CD4-positive, CD25-positive, alpha-beta regulatory T cell (primary cell): ENCODE measurements at places on chromosomes 5 and 9.

DNA sequence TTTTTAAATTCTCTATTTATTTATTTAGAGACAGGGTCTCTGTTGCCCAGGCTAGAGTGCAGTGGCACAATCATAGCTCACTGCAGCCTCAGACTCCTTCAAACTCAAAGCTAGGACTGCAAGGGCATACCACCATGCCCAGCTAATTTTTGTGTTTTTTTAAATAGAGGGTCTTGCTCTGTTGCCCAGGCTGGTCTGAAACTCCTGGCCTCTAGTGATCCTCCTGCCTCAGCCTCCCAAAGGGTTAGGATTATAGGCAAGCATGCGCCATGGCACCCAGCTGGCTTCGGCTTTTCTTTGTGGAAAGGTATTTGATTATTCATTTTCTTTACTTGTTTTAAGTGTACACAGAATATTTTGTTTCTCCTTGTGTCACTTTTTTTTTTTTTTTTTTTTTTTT, 5.2 kb downstream of the ZNF346 start:
- no peak for DNase-seq

- DNase-seq = no peak
These were observed 68.8 kb downstream of the ELL2 start for GRCh38 chr5:95892784-95893354.

GRCh38 chr5:54049963-54050362, 260.4 kb downstream of the ARL15 start:
- DNase-seq = no peak

- DNase-seq = no peak
These were observed 184.2 kb downstream of the NSG2 start for GRCh38 chr5:174229514-174230370.

DNA sequence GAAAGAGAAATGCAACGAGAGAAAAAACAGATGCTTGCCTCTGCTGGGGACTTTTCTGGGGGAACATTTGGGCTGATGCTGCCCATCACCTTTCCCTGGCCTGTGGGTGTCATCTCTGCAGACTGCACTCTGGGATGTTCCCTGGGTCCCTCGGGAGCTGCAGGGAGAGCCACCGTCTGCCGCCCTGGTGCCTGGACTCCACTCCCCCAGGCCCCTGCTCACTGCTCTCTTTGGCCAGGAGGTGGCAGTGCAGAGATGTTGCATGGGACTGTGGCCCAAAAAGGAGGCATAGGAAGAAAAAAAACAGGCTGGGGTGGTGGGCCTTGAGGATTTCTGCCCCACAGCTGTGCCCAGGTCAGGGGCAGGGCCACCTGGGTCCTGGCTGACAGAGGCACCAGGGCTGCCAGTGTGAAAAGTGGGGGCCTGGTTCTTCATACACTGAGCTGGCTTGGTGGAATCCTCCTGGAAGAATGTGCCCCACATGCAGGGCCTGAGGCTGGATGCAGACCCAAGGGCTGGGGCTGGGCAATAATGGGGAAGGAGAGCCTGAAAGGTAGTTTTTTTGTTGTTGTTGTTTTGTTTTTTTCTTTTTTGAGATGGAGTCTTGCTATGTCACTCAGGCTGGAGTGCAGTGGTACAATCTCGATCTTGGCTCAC, 353.6 kb downstream of the SLIT3 start:
- DNase-seq = peak; percentile 2
